ENCODE measurements at places on chromosomes 16 and 17. TPM values are rescaled to one million over a fixed set of nuclear protein-coding genes. Genes with fewer than 3 reads are reported as not detected.
A peak's percentile ranks its signal among the peaks of the same experiment; 100 is the strongest.

Gene CFAP20
- 58.3 TPM for total RNA-seq

DNA sequence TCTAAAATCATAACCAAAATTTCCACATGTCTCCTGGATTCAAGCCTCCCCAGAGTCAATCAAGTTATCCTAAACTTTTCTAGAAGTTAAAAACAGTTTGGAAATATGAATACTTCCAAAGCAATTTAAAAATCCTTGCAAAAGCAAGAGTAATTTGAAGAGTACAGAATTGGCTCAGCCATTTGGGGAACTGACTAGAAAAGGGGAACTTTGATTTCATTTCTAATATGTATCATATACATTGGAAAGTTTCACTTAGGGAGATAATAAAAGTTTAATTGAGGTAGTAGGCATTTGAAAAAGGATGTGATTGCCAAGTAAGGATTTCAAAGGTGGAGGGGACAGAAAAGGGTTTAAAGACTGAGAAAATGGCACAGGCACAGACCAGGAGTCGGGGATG is 9.0 kb upstream of the SLFN12L start:
- no peak for DNase-seq

GRCh38 chr17:18185832-18186626 is 2.4 kb downstream of the ALKBH5 start:
- DNase-seq = no peak

Gene CDT1
- 43.0 TPM for total RNA-seq

- DNase-seq = peak; percentile 34
These were observed 31.0 kb upstream of the RHOT1 start for GRCh38 chr17:32111141-32111771.

DNA sequence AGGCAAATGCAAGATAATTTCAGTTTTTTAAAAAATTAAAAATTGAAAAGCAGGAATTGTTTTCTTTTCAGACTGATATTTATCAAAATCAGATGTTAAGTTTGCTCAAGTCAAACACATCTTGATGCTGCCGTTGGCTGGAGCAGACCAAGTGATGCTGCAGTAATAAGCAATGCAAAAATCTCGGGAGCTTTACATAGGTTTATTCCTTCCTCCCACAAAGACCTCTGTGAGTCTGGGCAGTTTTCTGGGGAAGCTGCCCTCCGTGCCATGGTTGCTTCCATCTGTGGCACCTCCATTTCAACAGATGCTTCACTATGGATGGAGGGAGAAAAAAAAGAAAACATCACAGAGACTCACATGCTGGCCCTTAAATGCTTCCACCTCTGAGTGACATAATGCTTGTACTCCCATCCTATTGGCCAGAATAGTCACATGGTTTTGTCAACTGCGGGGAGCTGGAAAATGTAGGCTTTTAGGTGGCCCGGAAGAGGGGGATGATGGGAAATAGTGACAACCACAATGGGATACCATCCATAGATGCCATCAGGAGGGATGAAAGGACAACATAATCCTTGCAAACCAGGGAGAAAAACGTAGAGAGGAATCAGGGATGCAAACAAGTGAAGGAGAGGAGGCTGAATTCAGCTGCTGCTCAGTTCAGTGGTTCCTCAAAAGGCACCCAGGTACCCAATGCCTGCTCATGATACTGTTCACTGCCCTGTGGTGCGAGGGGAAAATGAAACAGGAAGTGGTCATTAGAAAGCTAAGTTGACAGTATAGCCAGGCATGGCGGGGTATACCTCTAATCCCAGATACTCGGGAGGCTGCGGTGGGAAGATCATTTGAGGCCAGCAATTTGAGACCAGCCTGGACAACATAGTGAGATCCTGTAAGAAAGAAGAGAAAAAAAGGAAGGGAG is 13.5 kb upstream of the ERCC4 start:
- DNase-seq = no peak

DNA sequence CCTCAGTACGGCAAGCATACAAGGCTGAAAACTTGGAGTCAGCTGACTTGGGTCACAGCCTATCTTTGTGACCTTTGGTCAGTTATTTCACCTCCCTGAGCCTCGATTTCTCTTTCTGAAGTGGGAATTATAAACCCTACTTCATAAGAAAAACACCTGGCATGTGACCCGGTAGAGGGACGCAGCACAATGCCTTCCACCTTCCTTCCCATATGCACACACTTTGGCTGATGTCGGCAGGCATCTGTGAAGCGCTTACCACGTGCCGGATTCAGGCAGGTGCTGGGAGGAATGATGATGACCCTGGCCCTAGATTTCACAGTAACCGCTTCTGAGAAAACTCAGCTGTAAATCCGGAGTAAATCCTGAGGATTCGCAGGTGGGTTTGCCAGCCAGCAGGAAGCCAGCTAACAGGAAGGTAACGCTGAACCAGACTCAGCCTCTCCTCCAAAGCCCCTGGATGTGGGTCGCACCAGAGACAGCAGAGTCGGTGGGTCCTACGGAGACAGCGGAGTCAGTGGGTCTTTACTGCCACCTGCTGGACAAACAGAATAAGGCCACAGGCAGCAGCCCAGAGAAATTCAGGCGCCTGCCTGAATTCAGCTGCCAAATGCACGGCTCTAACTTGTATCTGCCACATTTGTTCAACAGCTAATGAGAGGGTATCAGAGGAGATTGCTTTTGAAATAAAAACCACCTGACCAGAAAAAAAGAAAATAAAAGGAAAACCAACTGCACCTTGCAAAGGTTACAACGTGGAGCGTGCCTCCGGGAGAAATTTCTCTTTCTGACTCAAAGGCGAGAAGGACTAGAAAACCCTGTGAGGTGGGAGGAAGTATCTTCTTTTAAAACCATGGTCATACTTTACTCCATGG is 16.6 kb downstream of the COPRS start:
- DNase-seq = peak; percentile 64

DNA sequence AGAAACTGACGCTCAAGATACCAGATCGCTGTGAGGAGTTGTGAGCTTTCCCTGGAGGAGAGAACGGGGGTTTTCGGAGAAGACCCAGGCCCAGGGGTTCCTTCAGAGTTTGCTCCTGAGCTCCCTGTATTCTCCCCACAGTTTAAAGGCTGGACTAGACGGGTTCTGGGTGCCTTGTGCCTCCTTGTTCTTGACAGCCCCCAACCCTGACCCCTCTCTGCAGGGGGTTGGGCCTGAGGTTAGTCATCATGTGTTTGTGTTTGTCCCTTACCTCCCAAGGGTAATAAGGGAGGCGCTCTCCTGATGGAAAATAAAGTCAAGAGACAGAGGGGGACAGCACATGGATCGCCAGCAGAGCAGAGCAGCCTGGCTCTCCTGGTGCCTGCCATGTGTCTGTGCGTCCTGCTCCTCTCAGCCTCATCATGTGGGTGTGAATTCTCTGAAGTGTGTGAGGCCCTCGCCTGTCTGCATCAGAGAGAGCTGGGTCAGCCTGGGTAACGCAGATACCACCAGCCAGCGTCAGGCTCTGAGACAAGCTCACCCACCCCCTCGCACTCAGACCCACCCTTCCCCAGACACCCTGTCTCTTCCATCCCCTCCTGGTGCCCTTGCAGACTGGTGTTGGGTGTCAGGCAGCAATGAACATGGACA is 8.7 kb downstream of the HEXIM2 start:
- DNase-seq = no peak

DNA sequence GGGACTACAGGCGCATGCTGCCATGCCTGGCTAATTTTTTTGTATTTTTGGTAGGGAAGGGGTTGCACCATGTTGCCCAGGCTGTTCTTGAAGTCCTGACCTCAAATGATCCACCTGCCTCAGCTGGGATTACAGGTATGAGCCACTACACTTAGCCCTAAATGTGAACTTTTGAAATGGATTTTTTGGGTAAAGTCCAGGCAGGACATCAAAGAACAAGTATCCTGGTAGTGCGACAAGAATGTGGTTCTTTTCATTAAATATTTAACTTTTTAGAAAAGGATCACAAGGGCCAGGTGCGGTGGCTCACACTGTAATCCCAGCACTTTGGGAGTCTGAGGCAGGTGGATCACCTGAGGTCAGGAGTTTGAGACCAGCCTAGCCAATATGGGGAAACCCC is 15.3 kb upstream of the NBR1 start:
- DNase-seq = no peak

DNA sequence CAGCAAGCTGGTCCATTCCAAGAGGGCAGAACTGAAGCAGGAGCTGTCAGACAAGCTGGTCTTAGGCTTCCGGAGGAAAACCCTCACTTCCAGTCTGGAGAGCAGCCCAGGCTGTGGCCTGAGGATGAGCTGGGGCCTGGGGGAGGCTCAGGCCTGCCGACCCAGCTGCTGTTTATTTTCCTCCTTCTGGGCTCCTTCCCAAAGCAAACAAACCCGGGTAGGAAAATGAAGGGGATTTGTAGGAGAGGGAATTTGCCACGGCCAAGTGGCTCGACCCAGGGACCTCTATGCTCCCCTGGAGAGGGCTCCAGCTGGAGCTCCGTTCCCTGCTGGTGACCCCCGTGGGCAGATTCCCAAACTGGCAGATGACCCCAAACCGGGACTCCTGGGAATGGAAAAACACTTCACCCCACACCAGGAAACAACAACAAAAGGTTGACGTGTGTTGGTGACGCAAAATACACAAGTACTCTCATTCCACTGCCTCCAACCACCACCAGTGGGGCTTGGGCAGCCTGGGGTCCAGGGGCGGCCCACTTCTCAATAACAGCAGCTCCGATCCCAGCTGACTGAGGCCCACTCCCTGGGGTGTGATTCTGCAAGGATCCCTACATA is 8.8 kb downstream of the JUP start:
- DNase-seq = peak; percentile 92

GRCh38 chr17:28327709-28328108 is 7.6 kb downstream of the IFT20 start:
- peak; percentile 36 for DNase-seq

DNA sequence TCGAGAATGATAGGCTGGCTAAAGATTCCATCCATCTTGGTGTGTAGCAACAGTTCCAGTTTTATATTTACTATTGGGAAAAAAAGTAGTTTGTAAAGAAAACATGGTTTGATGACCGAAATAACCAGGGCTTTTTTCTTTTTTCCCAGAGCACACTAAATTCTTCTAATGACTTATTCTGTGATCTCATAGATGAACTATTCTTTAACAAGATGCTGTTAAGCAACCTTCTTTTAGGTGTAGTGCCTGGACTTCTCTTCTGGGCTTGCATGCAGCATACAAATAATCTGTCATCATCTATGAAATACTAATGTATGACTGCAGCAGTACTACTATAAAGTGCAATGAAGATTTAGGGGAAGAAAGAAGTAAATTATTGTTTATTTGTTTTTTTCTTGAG is 11.0 kb upstream of the CAPNS2 start:
- DNase-seq = no peak

GRCh38 chr16:87855852-87856715 is 13.2 kb downstream of the SLC7A5 start:
- peak; percentile 80 for DNase-seq

Gene HOXB6
- 9.5 TPM for total RNA-seq

Gene CUEDC1
- 31.6 TPM for total RNA-seq

GRCh38 chr16:48862087-48862532 is 252.1 kb upstream of the N4BP1 start:
- DNase-seq = peak; percentile 48

GRCh38 chr17:77863814-77864161 is 94.7 kb upstream of the TNRC6C start:
- no peak for DNase-seq

- no peak for DNase-seq
These were observed 1.7 kb downstream of the DEXI start for GRCh38 chr16:10940501-10941079.

DNA sequence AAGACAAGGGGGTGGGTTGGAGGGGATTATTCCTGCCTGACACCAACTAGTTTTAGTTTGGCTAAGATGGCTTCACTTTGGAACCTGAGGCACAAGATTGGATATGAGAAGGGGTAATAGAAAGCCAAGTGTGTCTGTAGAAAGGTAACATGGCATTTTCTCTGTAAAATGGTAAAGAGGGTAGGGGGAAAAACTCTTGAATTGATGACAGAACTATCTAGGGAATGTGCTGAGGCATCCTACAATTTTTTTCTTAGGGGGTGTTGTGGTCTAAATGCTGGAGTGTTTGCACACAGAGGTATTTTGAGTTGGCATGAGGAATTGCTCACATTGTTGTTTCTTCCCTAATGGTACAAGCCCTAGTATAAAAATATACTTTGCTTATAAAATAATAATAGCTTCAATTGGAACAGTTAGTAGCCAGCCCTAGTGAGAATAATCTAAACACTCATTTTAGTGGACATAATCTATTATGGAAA is 25.8 kb downstream of the YPEL2 start:
- DNase-seq = no peak

DNA sequence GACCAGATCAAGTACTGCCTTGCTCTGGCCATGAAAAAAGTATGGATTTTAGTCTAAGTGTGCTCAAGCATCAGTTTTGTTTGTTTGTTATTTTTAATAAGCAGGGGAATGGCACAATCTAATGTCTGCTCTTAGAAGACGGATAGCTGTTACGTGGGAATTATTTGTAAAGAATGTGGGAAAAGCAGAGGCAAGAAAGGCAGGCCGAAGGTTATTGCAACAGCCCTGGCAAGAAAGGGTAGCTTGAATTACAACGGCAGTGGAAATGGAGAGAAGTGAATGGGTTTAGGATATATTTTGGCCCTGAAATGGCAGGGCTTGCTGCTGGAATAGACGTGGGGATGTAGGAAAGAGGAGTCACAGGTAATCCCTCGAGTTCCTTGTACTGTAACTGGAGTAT is 987 bp upstream of the HASPIN start:
- DNase-seq = no peak

Gene TBC1D28
- not detected for total RNA-seq

Gene NXPH3
- 0.26 TPM for total RNA-seq
